ENCODE measurements at places on chromosomes 4 and X. TPM values are rescaled to one million over a fixed set of nuclear protein-coding genes. Genes with fewer than 3 reads are reported as not detected.

The SPIN2A gene
- total RNA-seq = not detected

The ZNF732 gene
- total RNA-seq = not detected

The ZNF157 gene
- total RNA-seq = not detected

The RBM47 gene
- total RNA-seq = 40.2 TPM

The SERTM2 gene
- total RNA-seq = not detected

The TLR8 gene
- total RNA-seq = not detected

The SPIN4 gene
- total RNA-seq = 9.8 TPM

The MAGEA4 gene
- total RNA-seq = not detected

The CPE gene
- 2.1 TPM for total RNA-seq

The CFAP99 gene
- total RNA-seq = not detected

The MGAT4D gene
- total RNA-seq = not detected

The CSN1S1 gene
- not detected for total RNA-seq

The RXFP1 gene
- total RNA-seq = not detected

The UGT2B10 gene
- not detected for total RNA-seq

The ETFDH gene
- total RNA-seq = 38.9 TPM

The ARHGAP36 gene
- total RNA-seq = not detected

The FTSJ1 gene
- total RNA-seq = 93.3 TPM

The PFKFB1 gene
- total RNA-seq = 0.35 TPM

The NSUN7 gene
- total RNA-seq = not detected

The F8 gene
- total RNA-seq = 3.4 TPM

The RGN gene
- total RNA-seq = not detected

The CCSER1 gene
- total RNA-seq = 1.1 TPM

The L1CAM gene
- total RNA-seq = 29.9 TPM

The GLUD2 gene
- 0.35 TPM for total RNA-seq

The BEND2 gene
- not detected for total RNA-seq

The CCKAR gene
- total RNA-seq = not detected

The WFS1 gene
- total RNA-seq = 4.5 TPM

The FOXR2 gene
- not detected for total RNA-seq

The MAGEA12 gene
- total RNA-seq = not detected

The PAGE4 gene
- total RNA-seq = not detected

Data from NCI-H460 (cell line).